ENCODE measurements at places on chromosomes 2 and 18.

- peak; percentile 29 for DNase-seq
Measured at GRCh38 chr2:111168528-111169239, 48.0 kb downstream of the BCL2L11 start.

DNA sequence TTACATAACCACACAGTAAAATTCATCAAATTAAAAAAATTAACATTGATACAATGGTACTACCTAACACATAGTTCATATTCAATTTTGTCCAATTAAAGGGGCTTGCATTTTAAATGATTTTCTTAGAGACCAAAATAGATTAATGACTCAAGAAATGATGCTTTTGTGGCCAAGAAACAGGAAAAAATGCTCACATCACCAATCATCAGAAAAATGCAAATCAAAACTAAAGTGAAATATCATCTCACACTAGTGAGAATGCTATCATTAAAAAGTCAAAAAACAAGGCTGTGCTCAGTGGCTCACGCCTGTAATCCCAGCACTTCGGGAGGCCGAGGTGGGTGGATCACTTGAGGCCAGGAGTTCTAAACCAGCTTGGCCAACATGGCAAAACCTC is 235.6 kb downstream of the PIK3C3 start:
- no peak for DNase-seq

DNA sequence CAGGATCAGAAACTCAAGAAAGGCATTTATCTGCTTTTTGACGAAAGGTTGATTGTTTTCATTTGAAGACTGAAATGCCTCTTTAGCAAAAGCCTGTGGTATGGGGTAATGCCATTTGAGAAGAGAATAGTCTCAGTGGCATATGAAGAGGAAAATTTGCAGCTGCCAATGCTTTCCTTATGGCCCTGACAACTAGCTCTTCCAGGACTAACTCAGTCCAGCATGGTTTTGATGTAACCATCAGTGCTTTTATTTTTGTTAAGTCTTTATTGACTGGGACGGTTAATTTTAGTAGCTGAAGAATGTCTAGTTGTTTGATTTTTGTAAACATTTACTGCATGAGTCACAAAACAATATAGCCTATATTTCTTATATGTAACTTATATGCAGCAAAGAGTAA is 158.4 kb downstream of the LNPK start:
- no peak for DNase-seq

DNA sequence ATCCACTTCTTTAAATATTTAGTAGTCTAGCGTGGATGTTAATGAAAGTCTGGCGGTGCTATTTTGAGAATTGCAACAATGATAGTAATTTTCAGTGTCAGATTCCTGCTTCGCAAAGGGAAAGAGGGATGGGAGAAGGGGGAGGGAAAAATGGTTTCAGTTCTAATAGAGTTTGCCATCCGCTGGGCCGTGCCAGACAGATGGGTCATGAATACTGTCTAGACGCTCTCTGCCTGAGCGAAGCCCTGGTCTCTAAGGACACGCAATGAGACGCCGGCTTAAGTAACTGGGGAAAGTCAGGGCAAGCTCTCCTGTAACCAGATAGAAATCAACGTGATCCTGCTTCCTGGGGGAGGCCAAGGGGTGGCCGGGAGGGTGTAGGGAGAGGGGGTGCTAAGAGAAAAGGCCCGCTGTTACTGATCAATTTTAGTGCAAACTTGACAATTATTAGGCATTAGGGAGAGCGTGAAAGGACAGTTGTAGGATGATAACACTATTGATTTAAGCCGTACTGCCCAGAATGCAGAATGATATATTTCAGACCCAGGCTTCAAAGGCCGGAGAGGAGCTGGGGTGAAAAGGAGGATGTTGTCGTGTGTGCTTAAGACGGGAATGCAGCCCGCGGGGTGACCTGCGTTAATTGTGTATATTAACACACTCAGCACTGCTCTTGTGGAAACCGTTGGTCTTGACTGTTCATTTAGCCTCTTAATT is 229.2 kb downstream of the LDLRAD4 start:
- DNase-seq = peak; percentile 79

DNA sequence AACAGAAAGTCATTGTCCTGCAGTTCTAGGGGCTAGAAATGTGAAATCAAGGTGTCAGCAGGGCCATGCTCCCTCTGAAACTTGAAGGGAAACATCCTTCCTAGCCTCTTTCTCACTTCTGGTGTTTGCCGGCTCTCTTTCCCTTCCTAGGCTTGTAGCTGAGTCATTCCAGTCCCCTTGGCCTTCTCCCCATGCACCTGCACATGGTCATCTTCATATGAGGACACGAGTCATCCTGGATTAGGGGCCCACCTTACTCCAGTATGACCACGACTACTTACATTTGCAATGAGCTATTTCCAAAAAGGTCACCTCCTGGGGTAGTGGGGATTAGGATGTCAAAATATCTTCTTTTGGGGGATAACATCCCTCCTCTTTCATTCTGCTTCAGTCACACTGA is 168.5 kb upstream of the CXCR4 start:
- DNase-seq = no peak

DNA sequence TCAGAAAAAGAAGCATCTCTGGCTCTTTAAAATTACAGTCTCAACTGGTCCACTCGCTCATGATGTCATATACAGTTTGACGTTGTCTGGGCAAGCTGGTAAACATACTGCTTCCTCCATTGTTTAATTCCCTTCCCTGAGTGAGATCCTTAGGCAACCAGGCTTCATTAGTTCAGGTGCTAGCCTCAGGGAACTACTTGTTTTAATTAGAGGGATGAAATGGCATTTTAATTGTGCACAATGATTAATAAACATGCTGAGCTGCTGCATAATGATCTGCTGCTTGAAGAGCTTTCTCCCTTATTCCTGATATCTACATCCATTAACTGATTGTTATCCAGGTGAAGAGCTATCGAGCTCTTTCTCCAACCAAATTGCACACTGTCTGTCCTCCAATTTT is 195.6 kb upstream of the ETAA1 start:
- no peak for DNase-seq

- DNase-seq = no peak
Measured at GRCh38 chr2:120140866-120141265, 82.3 kb downstream of the TMEM185B start.

GRCh38 chr2:195214072-195214471 is 443.0 kb upstream of the SLC39A10 start:
- DNase-seq = no peak

GRCh38 chr2:227473806-227474205 is 1.9 kb downstream of the AGFG1 start:
- DNase-seq = no peak

GRCh38 chr2:8247905-8248622 is 433.8 kb upstream of the ID2 start:
- no peak for DNase-seq

DNA sequence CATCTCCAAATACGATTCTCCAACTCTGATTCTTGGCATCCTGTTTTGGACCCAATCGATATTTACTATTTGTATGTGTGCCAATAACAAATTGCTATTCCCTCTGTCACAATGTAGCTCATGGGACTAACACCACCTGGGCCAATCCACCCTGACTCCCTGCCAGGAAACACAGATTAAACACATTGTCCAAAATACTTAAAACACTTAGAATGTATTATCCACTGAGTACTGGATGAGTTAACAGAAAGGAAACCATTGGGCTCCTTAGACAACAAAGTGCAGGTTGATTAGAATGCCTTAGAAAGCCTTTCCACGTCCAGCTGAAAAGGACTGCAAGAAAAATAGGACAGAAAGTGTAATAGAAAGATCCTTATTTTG is 79.4 kb upstream of the ARHGAP28 start:
- no peak for DNase-seq
